Activated naive CD8-positive, alpha-beta T cell treated with anti-CD3 and anti-CD28 coated beads, Interleukin-2, amount 50 U/mL, for 24 hours (primary cell): ENCODE measurements at places on chromosomes 16 and 17.

DNA sequence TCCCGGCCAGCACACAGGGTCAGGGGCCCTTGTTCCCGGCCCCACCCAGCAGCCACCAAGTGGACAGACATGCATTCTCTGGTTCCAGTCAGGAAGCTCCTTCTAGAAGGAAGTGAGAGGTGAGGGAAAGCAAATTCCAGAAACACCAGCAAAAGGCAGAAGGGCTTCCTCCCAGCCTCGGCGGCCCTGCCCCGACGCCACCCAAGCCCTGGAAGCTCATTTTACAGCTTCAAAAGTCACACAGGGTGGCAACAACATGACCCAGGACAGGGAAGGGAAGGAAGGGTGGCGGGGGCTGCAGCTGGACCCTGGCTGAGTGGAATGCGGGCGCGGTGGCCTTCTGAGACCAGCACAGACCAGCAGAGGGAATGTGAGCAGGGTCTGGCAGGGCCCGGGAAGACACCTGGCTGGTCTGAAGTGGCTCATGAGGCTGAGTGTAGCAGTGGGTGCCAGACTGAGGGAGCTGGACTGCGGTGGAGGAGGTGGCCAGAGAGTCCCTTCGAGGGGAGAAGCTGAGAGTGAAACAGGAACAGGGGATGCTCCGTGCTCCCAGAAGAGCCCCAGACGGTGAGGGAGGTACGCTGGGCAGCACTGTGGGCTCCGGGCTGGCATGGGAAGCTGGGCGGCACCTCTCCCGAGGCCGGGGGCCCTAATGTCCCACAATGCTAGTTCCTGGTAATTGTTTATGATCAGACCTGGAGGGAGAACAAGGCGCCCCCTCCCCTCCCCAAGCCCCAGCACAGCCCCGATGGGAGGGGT lies 1.9 kb upstream of the UNC13D start:
- DNase-seq, result no peak

- DNase-seq, result no peak
Measured at GRCh38 chr17:20294120-20294519, 173.2 kb downstream of the LGALS9B start.

GRCh38 chr17:4818276-4818675 lies 11.3 kb downstream of the PLD2 start:
- DNase-seq, result no peak

DNA sequence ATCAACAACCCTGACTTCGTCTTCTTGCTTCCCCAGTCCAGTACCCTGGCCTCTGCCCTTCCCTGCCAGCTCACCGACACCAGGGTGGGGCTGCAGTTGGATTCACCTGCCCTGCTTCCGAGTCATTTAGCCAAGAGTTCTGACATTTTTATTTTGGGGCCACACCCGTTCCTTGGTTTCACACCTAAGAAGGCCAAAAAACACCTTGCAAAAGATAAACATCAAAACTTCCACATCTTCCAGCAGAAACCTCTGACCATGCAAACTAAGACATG lies 41.8 kb upstream of the GFOD2 start:
- no peak for DNase-seq

DNA sequence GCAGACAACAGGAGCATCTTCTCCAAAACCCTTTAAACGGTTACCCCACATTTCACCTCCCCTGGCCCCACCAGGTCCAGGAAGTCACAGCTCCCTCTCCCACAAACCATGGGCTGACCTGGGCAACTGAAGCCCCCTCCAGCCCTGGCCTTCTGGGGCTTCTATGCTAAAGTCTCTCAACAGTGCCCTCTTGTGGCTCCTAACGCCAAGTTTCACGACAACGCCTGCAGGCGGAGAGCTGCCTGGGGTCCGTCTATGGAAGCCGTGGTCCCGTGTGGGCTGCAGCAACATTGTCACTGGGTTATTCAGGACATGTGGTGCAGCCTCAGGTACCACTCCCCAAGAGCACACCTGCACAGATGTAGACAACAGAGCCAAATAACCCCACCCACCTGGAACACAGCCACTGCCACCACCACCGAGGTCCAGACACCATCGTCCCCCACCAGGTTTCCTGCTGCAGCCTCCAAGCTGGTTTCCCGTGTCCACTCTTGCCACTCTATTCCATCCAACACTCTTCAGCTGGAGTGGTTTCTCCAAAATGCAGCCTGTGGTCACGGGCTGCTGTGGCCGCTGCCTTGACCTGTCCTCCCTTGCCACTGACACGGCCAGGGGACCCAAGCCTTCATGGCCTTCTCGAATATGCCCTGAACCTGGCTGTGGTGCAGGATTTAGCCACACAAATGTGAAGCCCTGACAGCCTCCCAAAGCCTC lies 19.1 kb downstream of the C16orf95 start:
- peak; percentile 53 for DNase-seq

DNA sequence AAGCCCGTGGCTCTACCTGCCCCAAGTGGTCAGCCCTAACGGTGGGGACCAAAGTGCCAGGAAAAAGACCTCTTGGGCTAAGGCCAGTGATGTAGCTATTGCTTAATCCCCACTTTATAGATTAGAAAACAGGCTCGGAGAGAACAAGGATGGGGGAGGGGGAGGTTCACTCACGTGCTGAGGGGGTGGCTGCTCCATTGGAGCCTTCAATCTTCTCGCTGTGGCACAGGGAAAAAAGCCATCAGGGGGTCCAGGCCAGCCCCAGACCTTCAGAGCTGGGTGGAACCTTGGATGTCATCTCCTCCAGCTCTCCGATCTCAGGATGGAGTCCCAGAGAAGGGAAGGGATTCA lies 45.9 kb downstream of the SRCIN1 start:
- no peak for DNase-seq

GRCh38 chr16:72092832-72093447 lies 480 bp downstream of the TXNL4B start:
- DNase-seq, result peak; percentile 14

GRCh38 chr16:76985392-76986045 lies 205.5 kb upstream of the MON1B start:
- DNase-seq, result no peak

DNA sequence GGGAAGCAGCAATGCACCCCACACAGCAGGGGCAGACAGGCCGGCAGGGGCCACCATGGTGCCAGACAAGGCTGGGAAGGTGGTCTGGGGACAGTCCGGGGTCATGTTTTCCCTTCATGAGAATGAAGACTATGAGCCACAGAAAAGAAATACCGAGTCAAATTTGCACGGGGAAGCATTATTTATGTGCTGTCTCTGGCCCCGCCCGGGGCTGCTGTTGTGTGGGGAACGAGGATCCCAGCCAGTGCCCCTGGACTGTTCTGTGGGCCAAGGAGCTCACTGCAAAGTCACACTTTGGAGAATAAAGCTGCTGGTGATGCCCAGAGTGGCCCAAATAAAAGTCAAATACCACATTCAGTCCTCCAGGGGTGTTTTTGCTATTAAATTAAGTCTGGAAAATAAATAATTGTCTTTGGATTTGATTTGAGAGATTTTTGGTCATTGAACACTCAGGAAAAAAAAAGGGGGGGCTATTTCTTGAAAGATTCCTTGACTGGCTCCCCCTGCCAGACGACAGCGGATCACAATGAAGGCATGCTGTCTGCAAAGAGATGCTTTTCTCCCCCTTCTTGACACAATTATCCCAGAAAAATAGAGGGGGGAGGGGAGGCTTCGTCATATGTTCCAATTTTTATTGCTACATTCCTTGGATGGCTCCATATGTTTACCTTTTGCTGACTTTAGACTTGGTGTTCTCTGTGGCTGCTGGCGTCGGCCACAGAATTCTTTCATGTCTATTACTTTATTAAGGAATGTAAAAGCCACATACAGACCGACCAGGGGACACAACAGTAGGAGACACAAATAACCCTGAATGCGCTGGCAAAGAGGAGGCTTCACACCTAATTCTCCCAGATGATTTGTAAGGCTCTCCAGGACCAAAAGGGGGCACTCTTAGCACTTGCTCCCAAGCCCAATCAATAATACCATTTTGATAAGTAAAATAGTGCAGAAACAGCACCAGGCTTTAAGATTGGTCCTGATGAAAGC lies 27.1 kb upstream of the ANKFN1 start:
- no peak for DNase-seq

GRCh38 chr17:79556271-79556670 lies 54.6 kb downstream of the RBFOX3 start:
- no peak for DNase-seq

GRCh38 chr17:77782201-77782600 lies 176.3 kb upstream of the TNRC6C start:
- no peak for DNase-seq
